ENCODE measurements at places on chromosomes 16 and 17.

GRCh38 chr17:51913491-51914205, 244.9 kb downstream of the CA10 start:
- DNase-seq = no peak

GRCh38 chr16:1823821-1824220, 2.8 kb downstream of the HAGH start:
- DNase-seq = no peak

- no peak for DNase-seq
Measured at GRCh38 chr17:67150826-67151225, 94.2 kb downstream of the HELZ start.

DNA sequence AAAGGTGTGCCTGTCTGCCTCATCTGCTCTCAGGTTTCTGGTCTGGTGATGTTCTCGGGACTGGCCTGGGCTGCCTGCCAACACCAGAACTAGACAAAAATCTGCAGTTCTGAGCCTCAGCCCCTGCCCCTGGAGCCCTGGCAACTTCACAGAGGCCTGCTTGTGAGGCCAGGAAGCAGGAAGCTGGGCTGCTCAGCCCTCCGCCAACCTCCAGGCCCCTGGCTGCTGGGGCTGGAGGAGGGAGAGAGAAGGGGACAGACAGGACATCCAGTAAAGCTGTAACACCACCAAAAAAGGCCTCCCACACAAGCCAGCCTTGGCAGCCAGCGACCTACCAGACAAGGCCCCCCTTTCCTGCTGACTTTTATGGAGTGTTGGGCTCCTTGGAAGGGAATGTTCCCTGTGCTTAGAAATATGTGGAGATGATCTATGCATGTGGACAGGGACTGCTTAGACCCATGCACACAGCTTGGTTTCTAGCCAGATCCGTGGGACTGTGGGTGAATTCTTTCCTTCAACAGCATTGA, 157.6 kb downstream of the XYLT1 start:
- DNase-seq = no peak

- DNase-seq = no peak
Measured at GRCh38 chr17:57724026-57724728, 20.9 kb downstream of the CCDC182 start.

DNA sequence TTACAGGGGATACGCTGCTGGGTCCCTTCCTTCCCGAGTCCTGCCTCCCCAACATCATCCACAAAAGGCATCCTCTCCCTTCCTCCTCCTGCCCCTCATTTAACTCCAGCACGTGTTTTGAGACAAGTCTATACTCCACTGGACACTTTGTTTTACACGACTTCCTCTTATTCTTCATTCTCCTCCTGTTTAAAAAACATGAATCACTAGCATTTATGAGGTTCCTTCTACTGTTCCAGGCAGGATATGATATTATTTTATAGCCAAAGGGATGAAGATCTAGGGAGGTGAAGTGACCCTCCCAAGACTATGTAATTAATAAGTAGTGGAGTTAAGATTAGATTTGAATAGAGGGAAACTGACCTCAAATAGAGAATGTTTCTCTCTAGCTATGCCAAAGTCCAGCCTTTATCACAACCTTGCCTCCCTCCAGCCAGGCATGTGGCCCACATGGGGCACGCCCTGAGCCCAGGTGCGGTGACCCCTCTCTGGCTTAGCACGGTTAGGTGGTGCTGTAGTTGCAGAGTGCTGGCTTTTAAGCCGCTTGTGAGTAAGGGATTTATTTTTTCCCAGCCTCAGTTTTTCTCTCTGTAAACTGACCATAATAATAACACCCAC, 1.3 kb upstream of the HSD17B2 start:
- DNase-seq = no peak

DNA sequence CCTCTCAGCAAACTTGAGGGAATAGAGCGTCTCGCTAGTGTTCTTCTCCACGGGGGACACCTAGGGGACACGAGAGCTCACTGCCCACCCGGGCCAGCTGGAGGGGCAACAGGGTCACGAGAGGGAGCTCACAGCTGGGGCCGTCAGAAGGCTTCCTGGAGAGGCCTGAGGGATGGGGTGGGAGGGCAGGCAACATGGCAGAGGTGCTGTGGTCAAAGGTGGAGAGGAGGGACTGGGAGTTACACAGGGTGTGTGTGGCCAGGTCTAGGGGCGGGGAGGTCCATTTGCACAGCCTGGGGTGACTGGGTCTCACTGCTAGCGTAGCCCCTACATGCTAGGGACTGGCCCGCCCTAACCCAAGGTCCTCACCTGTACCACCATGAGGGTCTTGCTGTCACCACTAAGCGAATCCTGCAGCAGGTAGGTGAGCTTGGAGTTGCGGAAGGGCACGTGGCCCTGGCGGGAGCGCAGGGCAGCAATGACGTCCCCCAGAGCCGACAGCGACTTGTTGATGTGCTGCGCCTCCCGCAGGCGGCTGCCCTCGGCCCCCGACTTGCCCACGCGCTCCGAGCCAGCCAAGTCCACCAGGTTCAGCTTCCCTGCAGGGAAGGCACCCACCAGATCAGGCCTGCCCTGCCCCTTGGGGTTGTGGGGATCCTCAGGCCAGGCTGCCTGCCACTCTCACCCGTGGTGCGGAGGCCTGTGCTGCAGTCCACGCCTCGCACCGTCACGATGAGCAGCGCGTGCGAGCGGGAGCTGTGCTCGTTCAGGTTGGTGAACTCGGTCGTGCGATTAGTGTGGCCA, 25.0 kb downstream of the KATNB1 start:
- DNase-seq = no peak

GRCh38 chr17:78231991-78232858, 794 bp downstream of the TMEM235 start:
- DNase-seq = no peak

GRCh38 chr17:73360961-73361761, 49.4 kb upstream of the CDC42EP4 start:
- DNase-seq = no peak

DNA sequence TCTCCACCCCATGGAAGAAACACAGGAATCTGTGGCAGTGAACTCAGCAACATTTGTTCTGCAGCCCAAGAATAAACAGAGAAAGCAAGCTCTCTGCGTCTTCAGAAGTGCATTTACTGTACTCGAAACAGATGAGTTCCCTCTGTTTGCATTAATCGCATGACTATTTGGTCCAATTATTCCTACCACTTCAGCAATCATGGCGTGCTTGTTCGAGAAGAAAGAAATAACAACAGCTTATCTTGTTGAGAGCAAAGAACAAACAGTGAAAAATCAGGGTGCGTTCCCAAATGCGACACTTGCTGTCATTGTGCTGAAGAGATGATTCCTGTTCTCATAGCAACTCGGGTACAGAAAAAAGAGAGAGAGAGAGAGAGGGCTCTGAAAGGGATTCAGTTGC, 445.3 kb upstream of the MAF start:
- DNase-seq = no peak

- DNase-seq = no peak
Measured at GRCh38 chr16:50185005-50185505, 31.9 kb downstream of the TENT4B start.

DNA sequence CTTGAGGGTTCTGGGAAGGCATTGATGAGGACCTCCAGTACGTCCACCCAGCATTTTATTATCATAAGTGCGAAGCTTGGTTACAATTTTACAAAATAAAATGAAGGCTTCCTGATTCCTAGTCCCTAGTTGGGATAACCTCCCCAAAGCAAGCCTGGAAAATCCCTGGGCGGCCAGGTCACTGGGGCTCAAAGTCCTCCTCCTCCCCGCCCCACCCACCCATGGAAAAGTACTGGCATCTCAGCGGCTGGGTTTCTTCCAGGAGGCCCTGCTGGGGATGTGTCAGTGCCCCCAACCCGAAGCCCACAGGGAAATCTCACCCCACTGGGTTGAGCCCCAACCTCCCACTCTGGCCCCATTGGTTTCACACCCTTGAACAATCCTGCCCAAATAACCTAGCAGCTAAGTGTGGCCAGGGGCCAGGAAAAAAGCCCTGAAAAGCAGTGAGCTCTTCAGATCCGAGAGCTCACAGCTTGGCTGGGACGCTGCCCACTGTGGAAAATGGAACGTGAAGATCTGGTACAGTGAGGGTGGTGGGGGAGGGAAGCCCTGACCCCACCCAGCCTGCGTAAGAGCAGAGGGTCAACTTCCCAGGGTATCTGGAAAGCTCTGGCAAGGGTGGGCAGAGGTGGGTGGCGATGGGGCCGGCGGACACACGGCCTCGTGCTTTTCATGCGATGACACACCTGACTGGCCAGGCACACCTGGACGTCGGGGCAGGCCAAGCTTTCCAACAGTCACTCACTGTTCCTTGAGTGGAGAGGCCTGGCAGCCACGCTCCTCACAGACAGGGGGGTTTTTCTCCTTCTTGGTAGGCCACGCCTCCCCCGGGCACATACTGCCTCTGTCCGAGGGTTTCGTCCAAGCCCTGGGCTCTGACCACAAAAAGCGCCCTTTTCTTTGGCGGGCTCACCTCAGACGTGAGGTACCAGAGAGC, 324.5 kb downstream of the SOX9 start:
- DNase-seq = no peak

DNA sequence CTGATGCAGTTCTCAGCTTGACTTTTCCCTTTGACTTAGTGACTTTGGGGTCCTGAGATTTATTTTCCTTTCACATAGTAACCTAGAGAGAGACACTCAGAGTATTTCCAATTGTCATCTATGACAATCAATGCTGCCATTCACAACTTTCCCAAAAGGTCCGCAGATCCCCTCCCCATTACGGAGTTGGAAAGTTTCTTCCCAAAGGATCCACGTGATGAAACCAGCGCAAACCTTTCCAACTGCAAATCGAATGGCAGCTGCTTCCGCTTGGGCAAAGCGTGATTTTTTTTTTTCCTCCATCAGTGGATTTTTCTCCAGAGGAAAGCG, 538 bp upstream of the FCSK start:
- DNase-seq = no peak

- DNase-seq = no peak
Measured at GRCh38 chr17:54992797-54993639, 24.5 kb downstream of the STXBP4 start.

DNA sequence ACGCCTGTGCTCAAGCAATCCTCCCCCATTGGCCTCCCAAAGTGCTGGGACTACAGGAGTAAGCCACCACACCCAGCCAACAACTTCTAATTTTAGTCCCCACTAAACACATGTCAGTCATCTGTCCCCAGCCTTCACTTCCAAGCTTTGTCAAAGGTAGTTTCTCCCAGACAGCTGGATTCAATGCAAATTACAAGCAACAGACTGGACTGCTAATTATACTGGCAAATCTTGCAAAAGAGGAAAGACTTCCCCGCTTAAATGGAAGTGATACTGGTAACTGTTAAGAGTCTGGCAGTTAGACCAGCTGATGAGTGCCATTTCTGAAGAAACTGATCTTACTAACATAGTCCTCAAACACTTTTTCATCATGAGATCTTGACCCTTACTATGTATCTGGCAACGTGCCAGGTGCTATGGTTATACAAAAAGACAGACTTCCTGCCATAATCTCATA, 8.2 kb upstream of the GGA2 start:
- DNase-seq = no peak

DNA sequence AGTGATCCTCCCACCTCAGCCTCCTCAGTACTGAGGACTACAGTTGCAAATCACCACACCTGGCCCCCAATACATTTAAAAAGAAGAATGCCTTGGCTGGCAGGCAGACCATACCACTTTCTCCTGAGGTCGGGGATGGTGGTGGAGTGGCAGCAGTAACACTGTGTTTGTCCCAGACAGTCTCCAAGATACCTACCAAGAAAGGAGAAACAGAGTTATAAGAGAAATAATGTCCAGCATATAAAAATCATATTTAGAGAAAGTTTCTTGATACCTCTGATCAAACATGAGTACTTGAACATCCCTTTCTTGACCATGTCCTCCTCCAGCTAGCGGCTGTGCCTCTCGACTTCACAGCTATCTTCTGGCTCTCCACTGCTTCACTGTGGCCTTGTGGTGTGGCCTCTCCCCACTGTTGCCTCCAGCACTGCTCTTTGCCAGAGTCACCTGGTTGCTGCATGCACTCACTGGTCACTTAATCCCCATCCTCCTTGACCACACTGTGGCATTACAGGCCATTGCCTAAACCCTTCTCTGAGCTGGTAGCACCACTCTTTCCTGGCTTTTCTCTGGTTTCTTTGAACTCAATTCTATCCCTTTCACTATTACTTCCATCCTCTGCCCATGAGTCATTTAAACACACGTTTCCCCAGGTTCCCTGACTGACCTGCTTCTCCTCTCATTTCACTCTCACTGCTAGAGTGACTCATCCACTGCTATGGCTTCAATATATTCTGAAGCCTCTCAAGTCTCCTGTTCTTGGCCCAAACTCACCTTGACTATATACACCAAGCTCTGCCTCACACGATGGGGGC, 45.2 kb downstream of the XPO6 start:
- no peak for DNase-seq

- no peak for DNase-seq
Measured at GRCh38 chr17:41367426-41368075, 2.1 kb downstream of the KRT33B start.

GRCh38 chr17:3639981-3640596, 3.5 kb downstream of the CTNS start:
- DNase-seq = no peak

DNA sequence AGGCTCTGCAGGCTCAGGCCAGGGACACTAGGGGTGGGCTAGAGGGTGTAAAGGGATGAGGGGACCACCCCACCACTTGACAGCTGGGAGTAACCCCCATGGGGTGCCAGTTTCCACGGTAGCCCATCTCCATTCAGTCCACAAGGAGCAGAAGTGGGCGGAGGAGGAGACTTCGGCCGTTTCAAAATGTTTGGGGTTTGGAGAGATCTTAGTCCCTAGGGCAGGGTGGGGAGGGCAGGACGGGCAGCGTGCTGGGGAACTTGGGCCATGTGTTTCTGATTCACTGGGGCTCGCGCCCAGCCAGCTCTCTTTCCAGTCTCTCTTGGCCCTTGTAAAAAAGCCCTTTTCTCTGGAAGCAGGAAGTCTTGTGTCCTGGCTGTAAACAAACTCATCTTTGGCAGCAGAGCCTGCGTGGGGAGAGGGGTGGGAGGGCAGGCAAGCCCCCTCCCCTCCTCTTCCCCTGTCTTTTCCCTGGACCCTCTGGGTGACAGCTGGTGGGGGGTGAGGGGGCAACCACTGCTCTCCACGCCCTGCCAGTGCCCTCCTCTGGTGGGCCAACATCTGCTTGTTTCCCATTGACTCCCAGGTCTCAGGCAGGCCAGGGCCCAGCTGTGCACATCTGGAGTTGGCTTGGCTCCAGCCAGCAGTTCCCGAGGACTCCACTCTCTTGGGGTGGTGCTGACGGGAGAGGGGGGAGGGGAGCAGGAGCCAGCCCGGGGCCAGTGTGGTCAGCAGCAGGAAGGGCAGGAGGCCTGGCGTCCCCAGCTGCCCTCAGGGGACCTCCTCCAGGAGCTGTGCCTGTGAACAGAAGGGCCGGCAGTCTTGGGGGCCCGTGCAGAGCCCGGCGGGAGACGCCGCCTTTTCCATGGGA, 8.1 kb downstream of the CYGB start:
- no peak for DNase-seq

- no peak for DNase-seq
Measured at GRCh38 chr17:4853208-4853671, 20.1 kb downstream of the MINK1 start.

- DNase-seq = no peak
Measured at GRCh38 chr16:13315642-13316427, 414.4 kb downstream of the SHISA9 start.

Measured in activated CD8-positive, alpha-beta memory T cell treated with anti-CD3 and anti-CD28 coated beads for 1 hour (primary cell).